Activated T-cell treated with anti-CD3 and anti-CD28 coated beads, Interleukin-2, amount 50 U/mL, for 72 hours (primary cell): ENCODE measurements at places on chromosomes 6 and 20.

DNA sequence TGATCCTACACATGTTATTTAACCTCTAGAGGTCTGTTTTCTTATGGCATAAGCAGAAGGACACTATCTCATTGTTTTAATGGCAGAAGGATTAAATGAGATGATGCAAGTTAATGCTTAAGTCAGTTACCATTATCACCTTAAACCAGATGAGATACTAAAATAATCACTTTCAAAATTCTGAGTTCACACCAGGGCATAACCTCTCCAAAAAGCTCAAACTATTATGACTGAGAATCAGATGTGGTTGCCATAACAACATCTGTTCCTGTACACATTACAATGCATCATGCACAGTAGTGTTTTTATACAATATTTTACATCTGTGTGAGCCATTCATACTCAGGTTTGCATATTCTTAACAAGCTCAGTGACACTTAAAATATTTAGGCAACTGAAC, 10.2 kb downstream of the ADNP start:
- DNase-seq: no peak

DNA sequence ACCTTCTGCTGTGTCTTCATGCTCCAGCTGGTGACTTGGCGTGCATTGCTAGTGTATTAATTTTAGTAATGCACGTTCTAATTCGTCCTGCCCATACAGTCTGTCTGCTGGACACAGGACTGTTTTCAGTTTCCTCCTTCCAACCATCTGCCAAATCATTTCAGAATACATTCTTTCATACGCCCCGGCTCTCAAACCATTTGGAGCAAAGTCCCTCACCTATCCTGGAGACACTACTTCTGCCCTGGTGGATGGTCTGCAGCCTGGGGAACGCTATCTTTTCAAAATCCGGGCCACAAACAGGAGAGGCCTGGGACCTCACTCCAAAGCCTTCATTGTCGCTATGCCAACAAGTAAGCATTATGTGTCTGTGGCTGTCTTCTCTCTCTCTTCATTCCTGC, 60.5 kb downstream of the FNDC1 start:
- DNase-seq: no peak

DNA sequence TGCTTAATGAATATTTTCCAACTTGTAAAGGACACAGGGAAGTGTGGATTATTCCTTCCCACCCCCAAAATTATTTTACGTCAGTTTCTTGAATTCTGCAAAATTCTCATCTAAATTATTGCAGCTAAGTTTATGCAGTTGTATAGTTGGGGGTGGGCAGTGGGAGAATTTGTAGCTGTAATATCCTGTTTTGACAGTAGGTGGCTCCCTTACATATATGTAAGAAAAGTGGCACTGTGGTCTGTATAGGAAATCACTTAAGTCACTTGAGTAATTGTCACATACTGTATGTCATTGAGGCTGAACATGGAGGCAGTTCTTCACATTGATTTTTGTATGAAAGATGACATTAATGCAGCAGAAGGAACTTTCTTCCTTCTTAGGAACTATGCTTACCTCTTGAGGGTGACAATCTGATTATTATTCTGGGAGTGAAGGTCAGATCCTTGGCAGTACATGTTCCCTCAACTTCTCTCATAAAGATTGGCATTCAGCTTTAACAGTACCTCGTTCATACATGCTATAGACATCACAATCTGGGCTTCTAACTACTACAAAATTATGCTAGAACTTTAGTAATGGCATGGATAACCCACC, 14.6 kb upstream of the CFAP206 start:
- peak; percentile 52 for DNase-seq

GRCh38 chr20:44684047-44684967, 30.9 kb upstream of the CCN5 start:
- no peak for DNase-seq

GRCh38 chr20:4573564-4574355, 147.9 kb upstream of the PRND start:
- no peak for DNase-seq

- no peak for DNase-seq
Observed at GRCh38 chr20:44748005-44748370, 2.3 kb downstream of the KCNK15 start.

DNA sequence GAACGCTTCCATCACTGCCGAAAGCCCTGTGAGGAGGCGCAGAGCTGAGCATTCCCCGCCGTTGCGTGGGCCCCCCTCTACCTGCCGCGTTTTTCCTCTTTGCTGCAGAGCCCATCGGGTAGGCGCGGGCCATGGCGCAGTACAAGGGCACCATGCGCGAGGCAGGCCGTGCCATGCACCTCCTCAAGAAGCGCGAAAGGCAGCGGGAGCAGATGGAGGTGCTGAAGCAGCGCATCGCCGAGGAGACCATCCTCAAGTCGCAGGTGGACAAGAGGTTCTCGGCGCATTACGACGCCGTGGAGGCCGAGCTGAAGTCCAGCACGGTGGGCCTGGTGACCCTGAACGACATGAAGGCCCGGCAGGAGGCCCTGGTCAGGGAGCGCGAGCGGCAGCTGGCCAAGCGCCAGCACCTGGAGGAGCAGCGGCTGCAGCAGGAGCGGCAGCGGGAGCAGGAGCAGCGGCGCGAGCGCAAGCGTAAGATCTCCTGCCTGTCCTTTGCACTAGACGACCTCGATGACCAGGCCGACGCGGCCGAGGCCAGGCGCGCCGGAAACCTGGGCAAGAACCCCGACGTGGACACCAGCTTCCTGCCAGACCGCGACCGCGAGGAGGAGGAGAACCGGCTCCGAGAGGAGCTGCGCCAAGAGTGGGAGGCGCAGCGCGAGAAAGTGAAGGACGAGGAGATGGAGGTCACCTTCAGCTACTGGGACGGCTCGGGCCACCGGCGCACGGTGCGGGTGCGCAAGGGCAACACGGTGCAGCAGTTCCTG, 693 bp downstream of the FAM50B start:
- peak; percentile 15 for DNase-seq

- DNase-seq: no peak
Observed at GRCh38 chr6:130961148-130961547, 101.9 kb downstream of the EPB41L2 start.

DNA sequence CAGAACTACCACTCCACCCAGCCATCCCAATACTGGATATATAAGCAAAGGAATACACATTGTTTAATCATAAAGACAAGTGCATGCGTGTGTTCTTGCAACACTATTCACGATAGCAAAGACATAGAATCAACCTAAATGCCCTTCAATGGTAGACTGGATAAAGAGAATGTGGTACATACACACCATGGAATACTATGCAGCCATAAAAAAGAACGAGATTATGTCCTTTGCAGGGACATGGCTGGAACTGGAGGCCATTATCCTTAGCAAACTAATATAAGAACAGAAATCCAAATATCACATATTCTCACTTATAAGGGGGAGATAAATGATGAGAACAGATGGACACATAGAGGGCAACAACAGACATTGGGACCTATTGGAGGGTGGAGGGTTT, 156.6 kb downstream of the LRRC1 start:
- DNase-seq: no peak

DNA sequence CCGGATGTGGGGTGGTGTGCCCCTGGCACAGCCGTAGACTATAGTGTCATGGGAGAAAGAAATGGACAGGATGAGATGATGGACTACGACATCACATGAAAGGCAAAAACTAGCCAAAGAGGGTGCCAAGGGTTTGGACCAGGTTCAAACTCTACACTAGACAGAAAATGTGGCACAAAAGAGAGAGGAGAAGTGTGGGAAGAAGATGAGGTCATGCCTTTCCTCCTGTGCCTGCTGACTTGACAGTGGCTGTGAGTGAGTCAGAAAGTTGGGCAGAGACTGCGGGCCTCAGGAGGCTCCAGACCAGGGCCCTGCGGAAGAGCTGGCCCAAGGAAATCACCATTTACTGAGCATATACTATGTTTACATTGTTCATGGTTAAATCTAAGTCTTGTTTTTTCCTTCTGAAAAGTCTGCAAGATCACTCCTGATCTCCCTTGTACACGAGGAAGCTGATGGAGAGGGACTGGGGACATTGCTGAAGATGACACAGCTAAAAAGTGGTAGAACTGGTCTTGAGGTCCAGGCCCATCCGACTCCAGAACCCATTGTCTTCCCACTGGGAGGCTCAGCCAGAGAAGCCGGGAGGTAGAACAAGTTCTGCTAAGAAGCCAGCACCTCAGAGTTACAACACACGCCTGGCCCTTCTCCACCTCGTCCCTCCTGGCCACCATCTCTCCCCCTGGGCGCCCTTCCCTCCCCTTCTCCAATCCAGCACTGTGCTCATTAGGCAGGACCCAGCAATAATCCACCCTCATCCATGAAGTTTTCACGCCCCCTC, 35.6 kb downstream of the CNKSR3 start:
- no peak for DNase-seq

- DNase-seq: no peak
Observed at GRCh38 chr6:129681913-129682205, 28.1 kb downstream of the ARHGAP18 start.

DNA sequence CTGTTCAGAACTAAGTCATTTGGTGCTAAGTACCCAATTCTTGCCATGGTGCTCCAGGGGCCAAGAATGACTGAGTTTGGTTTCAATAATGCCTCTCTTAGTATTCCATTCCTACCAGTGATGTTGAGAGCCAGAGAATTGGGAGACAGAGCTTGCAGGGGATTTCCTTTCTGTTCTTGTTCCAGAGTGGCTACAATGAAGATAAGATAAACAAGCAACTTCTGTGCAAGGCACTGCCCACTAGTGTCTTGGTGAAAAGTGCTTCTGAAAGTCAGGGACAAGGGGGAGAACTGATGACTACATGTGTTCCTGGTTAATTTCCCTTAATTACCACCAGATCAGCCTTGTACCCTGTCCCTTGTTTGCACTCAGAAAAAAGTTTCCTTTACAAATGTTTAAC, 421.6 kb downstream of the BCKDHB start:
- no peak for DNase-seq

DNA sequence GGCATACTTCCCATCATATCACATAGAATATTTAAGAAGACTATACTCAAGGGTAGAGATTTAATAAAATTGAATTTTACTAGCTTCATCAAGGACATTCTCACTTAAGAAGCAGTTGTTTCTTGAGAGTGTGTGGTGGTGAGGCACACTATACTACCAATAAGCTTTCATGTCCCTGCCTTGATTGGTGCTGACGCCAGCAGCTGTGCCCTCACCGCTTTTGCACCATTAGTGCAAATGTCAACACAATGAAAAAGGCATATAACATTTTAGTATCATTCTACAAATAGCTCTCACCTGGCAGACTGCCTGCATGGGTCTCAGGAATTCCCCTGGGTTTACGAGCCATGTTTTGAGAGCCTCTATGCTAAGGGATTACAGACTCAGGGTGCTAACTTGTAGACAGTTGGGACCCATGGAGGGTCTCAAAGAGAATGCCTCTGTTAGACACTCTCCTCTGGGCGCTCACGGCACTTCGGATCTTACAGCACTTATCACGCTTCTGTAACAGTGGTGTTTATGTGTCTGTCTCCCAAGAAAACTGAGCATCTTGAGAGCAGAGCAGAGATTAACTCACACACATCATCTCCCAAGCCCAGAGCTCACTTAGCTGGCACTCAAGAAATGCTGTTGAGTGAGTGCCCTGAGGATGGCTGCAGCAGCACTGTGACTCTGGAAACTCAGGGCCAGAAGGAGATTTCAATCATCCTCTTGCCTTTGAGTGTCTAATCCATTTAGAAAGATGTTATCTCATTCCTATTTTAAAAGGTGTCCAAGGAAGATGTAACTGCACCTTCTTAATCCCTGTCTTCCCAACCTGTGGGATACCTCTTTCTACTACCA, 143.3 kb upstream of the GPR6 start:
- DNase-seq: no peak

GRCh38 chr6:169960886-169961611, 209.6 kb downstream of the ERMARD start:
- no peak for DNase-seq

- no peak for DNase-seq
Observed at GRCh38 chr6:11284996-11285395, 52.5 kb upstream of the NEDD9 start.

DNA sequence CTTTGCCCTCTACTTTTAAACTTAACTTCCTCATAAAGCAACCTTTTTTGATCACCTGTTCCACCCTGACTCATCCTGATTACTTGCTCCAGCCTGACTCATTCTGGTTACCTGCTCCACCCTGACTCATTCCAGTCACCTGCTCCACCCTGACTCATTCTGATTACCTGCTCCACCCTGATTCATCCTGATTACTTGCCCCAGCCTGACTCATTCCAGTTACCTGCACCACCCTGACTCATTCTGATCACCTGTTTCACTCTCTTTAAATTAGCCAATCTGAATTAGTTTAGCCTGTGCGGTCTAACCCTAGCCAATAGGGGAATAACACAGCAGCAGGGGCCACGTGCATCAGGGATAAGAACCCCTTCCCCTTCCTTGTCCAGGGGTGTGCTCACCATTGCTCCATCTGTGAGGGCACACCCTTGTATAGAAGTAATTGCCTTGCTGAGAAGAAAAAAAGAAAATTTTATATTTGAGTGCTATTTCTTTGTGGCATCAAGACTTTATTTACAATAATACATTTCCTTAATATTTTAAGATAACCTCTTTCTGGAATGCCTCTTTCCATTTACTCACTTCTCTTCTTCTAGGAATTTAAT, 17.9 kb downstream of the HLA-G start:
- peak; percentile 67 for DNase-seq

DNA sequence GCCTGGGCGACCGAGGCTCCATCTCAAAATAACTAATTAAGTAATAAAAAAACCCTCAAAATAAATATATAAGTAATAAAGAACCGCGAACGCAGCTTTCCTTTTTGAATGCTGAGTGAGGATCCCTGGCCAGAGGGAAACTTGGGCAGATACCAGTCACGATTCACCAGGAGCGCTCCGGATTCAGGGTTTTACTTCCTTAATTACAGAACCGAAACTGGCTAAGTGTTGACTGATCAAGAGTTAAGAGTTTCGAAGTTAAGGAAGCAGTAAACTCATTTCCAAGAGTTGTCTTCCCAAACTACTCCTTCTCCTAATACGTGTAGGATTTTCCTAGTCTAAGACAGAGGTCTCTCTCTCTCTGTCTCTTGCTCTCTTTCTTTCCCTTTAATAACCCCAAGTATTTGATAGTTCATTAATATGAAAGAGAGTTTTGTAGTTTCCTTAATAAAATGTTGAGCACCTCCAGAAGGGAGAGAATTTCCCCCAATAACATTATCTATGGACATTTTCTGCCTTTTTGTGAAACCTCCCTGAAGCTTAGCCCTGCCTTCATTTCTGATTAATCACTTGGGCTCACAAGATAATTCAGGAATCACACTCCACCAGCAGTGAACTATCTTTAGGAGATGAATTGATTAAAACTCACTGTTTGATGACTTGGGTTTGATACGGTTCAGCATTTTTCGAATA, 61.4 kb upstream of the ZNF217 start:
- no peak for DNase-seq
